ENCODE measurements at places on chromosomes 7 and 10.

DNA sequence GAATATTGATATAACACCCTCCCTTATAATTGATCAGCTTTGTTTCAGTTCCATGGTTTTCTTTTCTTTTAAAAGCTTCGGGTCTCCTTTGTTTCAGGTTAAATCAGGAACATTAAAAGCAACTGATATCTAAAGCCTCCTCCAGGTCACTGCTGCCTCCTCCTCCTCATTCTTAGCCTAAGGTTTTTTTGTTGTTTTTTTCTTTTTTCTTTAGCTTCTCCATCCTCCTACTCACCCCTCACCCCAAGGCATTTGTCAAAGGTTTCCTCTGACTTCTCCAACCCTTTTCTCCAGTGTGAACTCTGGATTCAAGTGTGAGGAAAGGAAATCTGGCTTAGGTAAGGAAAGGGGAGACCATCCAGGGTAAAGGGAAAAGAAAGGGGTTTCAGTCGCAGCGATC, 420.2 kb upstream of the NFE2L3 start:
- no peak for DNase-seq

- no peak for DNase-seq
Measured at GRCh38 chr7:82443036-82443546, 486 bp downstream of the CACNA2D1 start.

GRCh38 chr10:21751341-21752310, 217.6 kb downstream of the MLLT10 start:
- no peak for DNase-seq

GRCh38 chr7:19991936-19992335, 218.5 kb upstream of the TMEM196 start:
- no peak for DNase-seq

- no peak for DNase-seq
Measured at GRCh38 chr7:1973321-1974251, 259.2 kb downstream of the MAD1L1 start.

DNA sequence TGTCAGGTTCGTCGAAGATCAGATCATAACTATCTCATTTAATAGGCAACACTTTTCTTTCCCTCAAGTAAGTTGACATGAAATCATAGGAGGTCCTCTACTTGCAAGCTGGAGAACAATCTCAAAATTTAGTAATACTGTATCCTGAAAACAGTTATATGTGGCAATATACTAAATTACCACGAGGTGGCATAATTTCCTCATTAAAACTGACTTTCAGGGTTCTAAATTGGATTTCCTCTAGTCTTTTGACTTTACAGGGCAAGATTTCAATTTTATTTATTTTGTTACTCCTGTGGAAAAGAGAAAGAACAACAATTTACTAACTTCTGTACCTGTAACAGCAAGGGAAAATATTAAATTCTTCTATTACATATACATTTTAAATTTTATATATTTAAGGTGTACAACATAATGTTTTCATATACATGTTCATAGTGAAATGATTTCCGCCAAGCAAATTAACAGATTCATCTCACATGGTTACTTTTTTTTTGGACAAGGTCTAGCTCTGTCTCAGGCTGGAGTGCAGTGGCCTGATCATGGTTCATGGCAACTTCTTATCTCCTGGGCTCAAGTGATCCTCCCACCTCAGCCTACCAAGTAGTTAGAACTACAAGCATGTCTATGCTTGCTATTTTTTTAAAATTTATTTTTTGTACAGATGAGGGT, 53.4 kb upstream of the CYP2C18 start:
- DNase-seq, result peak; percentile 13

- no peak for DNase-seq
Measured at GRCh38 chr7:142579946-142580345, 169.3 kb upstream of the PRSS1 start.

- DNase-seq, result no peak
Measured at GRCh38 chr7:188727-189500, 3.5 kb upstream of the FAM20C start.

- DNase-seq, result no peak
Measured at GRCh38 chr10:3010816-3011460, 56.4 kb upstream of the PFKP start.

DNA sequence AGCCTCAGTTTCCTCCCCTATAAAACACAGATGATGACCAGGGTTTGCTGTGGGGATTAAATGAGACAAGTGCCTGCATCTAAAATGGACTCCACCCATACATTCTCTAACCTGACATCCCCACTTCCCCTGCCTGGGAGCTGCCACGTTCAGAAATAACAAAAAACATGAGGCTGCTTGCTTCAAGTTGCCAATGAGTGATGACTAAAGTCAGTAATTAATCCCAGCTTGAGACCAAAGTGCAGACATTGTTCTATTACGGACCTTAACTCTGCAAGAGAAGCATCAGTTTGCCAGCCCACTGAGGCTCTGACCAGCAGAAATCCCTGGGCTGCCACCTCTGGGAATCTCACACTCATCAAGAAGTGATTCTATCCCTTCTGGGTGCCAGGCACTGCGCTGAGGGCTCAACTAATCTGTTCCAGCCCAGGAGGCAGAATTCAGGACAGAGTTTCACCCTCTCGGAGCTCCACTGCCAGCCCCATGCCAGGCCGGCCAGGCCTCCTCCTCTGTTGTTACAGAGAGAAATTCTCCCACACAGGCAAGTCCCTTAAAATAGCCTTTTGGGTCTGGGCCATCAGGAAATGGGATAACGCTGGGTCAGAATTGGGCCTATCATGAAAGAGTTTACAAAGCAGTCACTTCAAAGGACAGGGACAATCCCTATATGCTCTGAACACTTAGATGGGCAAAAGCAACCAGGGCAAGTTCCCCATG, 11.4 kb downstream of the SH3PXD2A start:
- no peak for DNase-seq

DNA sequence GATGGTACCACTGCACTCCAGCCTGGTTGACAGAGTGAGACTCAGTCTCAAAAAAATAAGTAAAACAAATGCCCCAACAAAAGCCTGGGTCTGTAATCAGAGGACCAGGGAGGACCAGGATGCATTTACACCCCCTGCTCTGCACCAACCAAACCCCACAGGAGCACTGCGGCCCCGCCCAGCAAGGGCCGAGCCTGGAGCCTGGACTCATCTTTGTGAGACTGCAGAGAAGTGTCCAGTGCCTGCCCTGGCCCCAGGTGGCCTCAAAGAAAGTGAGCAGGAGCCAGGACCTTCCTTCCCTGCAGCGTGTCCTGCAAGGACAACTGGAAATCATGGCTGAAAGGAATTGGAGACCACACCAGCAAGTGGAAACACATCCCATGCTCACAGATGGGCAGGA, 31.6 kb downstream of the KNDC1 start:
- DNase-seq, result no peak

- no peak for DNase-seq
Measured at GRCh38 chr7:135154734-135155133, 6.9 kb downstream of the TMEM140 start.

GRCh38 chr10:132133005-132133404, 53.7 kb upstream of the DPYSL4 start:
- no peak for DNase-seq

DNA sequence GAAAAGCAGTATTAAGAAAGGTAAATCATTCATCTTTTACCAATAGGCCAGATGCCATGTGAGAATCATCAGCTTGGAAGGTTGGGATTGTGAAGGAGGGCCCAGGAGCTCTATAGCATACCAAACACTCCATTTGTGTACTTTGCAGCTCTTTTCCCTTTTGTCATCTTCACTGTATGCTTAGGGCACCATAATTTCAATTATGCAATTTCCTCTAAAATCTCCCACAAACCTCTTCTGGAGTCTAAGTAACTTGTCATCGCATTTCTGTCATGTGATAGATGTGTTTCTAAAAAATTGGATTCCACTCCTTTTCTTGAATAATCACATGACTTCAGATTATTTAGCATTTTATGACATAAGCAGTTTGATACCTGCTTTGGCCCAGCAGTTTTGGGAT, 17.9 kb downstream of the RPP30 start:
- no peak for DNase-seq

GRCh38 chr7:24477398-24478136, 95.7 kb upstream of the PALS2 start:
- no peak for DNase-seq

DNA sequence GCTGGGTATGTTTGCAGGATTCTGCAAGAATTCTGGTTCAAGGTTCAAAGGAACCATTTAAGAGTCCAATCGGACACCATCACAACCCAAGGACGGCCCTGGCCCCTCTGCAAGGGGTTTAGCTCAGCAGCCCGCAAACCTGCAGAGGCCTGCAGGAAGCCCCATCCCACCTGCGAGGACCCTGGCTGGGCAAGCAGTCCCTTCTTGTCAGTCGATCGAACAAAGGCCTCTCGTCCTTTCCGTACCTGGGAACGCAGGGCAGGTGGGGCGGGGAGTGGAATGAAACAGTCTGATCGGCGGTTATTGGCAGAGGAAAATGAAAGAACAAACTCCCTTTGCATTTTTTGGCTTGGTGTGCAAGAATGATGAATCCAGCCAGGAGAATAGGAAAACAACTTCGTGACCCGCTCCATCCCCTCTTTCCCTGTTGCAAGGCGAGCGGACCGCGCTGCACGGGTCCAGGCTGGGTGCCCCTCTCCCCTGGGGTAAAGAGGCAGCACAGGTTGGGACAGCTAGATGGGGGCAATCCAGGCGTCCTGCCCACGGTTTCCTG, 73.7 kb downstream of the INSIG1 start:
- DNase-seq, result no peak
